Stimulated activated CD4-positive, alpha-beta T cell treated with anti-CD3 and anti-CD28 coated beads, Interleukin-1b, Interleukin-23, amount 100 ng/mL, for 48 hours (primary cell): ENCODE measurements at places on chromosomes 3 and 15.

DNA sequence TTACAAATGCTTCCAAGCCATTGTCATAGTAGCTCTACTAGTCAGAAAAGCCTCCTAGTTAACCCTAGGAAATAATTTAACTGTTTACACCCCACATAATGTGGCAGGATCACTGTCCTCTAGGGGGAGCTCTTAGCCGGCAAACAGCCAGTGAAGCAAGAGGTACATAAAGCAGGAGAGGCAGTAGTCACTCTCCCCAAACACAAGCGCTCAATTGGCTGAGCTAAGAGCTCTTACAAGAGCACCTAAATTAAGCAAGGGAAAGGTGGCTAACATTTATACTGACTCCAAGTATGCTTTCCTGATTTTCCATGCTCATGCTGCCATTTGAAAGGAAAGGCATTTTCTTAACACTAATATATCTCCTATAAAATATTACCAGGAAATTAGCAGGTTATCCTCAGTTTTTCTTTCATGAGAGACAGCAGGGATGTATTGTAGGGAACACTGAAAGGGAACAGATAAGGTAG lies 37.6 kb downstream of the NCEH1 start:
- peak; percentile 75 for DNase-seq

- no peak for DNase-seq
Measured at GRCh38 chr3:99419116-99419515, 219.3 kb upstream of the COL8A1 start.

DNA sequence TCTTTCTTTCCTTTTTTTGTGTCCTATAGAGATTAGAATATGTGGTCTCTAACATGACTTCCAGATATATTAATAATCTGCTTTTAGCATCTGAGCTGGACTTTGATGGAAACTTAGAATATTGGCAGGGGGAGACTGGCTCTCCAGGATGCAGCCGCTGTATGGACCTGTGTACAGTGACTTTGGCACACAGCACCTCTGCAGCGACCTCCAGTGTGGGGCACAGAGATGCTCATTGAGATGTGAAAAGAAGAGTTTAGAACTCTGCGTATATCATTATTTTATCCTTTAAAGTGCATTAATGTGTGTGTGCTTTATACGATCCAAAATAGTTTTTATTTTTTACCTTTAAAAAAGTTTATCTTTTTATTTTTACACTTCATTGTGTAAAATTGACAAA lies 18.3 kb downstream of the CFAP161 start:
- no peak for DNase-seq

- peak; percentile 53 for DNase-seq
Measured at GRCh38 chr3:15636028-15636709, 34.6 kb downstream of the BTD start.

DNA sequence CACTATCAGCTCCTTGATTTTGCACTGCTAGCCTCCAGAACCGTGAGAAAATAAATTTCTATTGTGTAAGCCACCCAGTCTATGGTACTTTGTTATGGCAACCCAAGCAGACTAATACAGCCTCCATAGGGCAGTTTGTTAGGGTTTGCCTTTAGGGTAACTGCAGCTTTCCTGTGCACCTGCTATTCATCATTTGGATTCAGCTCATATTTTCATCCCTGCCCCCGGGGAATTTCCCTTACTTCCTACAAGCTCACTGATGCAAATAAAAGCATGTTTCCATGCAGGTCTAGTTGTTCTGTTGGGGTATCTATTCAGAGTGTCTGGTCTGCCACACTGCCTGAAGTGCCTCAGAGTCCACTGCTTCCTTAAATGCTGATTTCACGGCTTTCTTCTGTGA lies 48.6 kb upstream of the ATOSA start:
- no peak for DNase-seq

DNA sequence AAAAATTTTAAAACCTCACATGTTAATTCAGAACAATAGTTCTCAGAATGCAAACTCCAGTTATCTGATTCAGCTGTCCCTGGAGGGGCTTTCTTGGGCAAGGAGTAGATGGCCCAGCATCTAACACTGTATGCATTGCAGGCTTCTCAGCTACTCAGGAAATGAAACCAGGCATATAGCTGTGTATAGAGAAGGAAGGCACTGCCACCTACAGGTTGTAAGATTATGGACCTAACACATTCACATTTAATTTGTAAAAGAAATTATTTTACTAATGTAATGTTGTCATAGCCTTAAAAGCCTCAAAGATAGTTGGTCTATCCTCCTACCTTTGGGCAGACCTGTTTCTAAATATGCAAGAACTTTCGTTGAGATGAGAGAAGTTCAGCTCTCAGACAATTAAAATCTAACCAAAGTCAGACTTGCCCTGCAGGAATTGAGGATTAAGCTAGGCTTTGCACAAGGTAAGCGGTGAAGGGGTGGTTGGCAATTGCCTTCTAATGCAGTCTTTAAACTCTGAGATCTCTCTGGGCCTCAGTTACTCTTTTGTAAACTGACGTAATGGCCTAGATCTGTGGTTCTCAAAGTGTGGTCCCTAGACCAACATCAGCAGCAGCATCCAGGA lies 132.8 kb upstream of the SLC24A5 start:
- no peak for DNase-seq

- DNase-seq, result no peak
Measured at GRCh38 chr3:133521946-133522345, 51.5 kb upstream of the CDV3 start.

- DNase-seq, result no peak
Measured at GRCh38 chr3:65627062-65627461, 411.7 kb downstream of the MAGI1 start.

DNA sequence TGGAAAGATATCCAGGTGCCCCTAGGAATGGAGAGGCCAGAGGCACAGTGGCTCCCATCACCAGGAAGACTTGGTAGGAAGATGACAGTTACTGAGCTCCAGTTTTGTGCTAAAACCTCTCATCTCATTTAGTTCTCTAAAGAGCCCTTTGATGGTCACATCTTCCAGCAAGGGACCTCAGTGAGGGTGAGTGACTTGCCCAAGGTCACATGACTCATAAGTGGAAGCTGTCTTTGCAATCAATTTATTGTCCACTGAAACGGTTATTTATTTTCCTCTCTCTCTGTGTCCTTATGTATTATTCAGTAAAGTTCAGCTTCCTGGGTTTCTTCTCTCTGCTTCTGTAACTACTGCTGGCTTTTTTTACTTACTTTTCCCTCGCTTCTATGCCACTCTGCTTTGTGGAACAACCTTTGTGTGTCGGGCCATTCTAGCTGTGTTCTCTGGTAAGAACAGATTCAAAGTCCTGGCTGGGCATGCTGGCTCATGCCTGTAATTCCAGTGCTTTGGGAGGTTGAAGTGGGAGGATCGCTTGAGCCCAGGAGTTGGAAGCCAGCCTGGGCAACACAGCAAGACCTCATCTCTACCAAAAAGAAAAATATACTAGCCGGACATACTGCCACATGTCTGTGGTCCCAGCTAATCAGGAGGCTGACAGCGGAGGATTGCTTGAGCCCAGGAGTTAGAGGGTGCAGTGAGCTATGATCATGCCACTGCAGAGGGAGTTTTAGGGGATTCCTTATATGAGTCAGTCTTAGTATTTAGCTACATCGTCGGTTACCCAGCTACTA lies 55.9 kb downstream of the PDIA5 start:
- DNase-seq, result no peak

- DNase-seq, result peak; percentile 7
Measured at GRCh38 chr3:186003610-186004009, 65.8 kb upstream of the TRA2B start.

GRCh38 chr3:151816091-151816604 lies 2.2 kb downstream of the AADAC start:
- DNase-seq, result no peak

DNA sequence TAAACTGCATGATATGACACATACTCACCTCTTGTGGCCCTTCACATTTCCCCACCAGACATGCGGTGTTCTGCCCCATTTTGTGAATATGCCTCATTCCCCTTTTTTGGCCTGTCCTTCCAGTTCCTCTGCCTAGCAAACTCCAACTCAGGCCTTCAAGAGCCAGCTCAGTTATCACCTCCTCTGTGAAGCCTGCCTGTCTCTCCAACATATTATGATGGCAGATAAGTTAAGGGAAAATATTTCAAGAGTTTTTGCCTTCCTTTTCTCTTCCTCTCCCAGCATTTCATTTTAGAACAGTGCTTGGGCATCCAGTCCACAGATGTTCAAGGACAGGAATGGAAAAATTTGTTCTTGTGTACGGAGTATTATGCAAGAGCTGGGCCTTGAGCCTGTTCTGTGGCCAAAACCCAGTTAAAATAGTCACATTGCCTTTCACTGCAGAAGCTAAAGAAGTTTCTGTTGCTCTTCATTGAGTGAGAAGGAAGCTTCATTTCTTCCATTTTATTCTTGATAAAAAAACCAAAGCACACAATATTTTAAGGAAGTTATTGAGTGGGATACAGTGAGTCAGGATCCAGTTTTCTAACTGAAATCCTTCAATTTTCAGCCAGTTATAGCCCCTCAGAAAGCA lies 192.0 kb downstream of the GHSR start:
- DNase-seq, result no peak

- DNase-seq, result no peak
Measured at GRCh38 chr3:172246107-172246844, 202.0 kb downstream of the GHSR start.

- DNase-seq, result no peak
Measured at GRCh38 chr3:187011915-187012314, 81.6 kb downstream of the ST6GAL1 start.

DNA sequence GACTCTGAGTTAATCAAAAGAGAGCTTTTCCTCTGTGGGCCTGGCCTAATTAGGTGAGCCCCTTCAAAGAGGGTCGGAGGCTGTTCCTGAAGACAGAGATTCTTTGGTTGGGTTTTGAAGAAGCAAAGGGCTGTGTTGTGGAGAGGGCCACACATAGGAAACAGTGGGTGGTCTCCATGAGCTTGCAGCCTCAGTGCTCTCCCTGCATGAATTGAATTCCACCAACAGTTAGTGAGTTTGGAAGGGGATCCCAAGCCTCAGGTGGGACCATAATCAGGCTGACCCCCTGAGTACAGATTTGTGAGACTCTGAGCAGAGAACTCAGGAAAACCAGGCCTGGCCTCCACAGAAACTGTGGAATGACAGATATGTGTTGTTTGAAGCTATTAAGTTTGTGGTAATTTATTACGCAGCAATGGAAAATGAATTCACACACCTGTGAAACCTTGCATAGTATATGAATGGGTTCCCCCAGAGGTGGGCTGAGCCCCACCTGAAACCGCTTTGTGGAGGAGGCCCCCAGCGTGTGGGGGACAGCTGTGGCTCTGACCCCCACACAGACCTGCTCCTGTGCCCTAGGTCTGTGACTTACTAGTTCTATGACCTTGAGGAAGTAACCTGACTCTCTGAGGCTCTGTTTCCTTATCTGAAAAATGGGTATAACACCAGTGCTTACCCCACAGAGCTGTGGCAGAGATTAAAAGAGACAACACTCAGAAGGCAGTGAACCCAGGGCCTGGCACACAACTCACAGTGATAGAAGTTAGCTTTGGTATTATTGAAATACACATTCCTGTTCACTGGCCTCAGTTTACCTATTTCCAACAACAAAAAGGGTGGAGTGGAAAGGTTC lies 431.3 kb downstream of the FOXP1 start:
- no peak for DNase-seq

GRCh38 chr3:179969525-179969924 lies 67.2 kb downstream of the PEX5L start:
- no peak for DNase-seq

- no peak for DNase-seq
Measured at GRCh38 chr3:127735767-127736693, 63.3 kb downstream of the ABTB1 start.

DNA sequence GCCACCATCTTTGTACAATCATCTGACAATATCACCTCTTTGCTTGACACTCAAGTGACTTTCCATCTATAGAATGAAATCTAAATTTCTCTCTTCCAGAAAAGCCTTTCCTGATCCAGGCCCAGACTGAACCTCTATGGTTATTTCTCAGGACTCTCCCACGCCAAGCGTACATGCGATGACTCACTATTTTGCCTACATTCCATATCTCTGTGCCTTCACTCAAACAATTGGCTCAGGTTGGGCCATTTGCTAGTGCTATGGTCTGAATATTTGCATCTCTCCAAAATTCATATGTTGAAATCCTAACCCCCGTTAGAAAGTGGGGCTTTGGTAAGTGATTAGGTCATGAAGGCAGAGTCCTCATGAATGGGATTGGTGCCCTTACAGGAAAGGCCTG lies 43.9 kb downstream of the ST3GAL6 start:
- DNase-seq, result no peak

DNA sequence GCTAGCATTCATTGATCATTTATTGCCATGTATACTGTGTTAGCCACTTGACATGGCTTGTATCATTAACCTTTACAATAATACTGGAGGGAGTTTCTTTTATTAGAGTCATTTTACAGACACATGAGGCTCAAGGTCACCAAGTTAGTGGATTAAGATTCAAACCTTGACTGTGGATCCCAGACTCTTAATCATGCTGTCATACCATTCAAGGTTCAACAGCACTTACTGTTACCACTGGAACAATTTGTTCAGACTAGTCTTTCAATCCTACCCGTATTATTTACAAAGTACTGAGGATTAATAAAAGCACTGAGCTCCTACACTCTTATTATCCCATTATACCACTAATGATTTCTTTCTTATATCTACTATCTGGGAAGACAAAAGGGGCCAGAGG lies 1.2 kb downstream of the COX17 start:
- DNase-seq, result no peak

DNA sequence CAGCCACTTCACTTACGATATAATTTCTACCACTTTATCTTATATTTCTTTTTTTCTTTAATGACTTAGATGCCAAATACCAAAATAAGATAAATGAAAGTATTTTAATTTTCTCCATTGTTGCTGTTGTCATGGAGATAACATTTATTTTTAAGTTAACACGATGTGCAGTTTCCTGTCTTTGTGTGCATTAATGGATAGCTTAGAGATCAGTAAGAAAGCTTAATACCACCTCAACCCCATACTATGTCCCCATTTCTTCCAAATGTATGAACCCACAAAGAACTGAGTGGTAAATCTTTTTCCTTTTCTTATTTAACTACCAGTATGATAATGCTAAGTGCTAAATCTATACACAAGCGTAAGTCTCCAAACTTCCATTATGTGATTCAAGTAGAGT lies 17.1 kb downstream of the PCNP start:
- DNase-seq, result no peak

DNA sequence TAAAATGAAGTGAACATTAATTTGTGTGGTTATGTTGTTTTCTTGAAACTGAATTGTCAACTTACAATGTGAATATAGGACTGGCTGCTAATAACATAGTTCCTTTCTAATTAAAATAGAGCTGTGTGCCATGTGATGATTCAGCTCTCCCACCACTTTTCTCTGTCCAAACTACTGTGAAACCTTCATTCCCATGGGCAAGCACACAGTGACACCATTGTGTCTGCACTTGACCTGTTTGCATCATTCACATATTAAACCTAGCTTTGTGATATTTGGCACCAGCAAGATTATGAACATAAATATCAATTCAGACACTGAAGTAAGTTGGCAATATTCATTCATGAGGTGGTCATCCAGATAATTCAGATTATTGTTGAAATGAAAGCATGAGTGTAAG lies 78.8 kb upstream of the TCF12 start:
- DNase-seq, result no peak
